ENCODE measurements at places on chromosomes 12 and 14. TPM values are rescaled to one million over a fixed set of nuclear protein-coding genes. Genes with fewer than 3 reads are reported as not detected.

Gene SLC38A4
- 0.04 TPM for polyA plus RNA-seq

Gene TAS2R42
- not detected for polyA plus RNA-seq

Gene LRRC43
- polyA plus RNA-seq = 0.38 TPM

GRCh38 chr12:42760550-42760949, 171.0 kb upstream of the PRICKLE1 start:
- no peak for DNase-seq

- peak; percentile 88 for DNase-seq
Measured at GRCh38 chr14:105465209-105466031, 9.2 kb upstream of the CRIP2 start.

DNA sequence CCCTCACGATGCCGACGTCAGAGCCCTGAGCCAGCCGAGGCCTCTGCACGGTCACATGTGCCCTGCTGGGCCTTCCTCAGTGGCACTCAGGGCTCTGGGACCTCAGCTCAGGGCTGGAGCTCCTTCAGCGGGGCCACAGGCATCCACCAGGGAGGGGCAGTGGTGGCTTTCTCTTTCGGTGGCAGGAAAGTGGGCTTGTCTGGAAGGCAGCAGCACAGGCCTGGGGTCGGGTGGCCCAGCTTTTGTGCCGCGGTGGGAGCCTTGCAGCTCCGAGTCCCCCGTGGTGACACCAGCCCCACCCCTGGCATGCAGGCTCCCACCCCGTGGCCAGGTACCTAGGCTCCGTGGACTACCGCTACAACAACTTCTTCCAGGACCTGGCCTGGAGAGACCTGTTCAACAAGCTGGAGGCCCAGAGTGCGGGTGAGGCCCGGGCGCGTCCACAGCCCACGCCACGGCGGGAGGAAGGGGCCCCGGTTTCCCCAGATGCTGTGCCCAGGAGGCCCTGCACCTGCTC, 14.2 kb upstream of the TEX22 start:
- no peak for DNase-seq

GRCh38 chr12:108369736-108370396, 30.8 kb upstream of the CMKLR1 start:
- DNase-seq = no peak

All from heart left ventricle (tissue), 16 donors.